ENCODE measurements at places on chromosomes 6 and 20.
A peak's percentile ranks its signal among the peaks of the same experiment; 100 is the strongest.

DNA sequence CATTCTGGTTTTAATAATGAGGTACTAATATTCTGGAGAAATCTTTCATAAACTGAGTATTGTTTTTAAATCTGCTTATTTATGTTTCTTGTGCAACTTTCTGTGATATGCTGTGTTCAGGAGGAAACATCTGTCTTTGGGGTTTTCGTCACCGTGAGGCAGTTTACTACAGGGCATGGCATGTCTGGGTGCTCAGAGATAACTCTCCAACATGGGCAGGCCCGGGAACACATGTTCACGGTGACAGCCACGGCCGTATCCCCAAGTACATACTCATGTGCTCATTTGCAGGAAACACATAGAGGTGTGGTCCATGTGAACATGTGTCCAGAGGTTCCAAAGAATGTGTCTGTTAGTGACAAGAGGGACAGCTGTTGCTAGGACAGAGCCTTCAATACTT lies 62.1 kb upstream of the CNKSR3 start:
- DNase-seq = no peak

DNA sequence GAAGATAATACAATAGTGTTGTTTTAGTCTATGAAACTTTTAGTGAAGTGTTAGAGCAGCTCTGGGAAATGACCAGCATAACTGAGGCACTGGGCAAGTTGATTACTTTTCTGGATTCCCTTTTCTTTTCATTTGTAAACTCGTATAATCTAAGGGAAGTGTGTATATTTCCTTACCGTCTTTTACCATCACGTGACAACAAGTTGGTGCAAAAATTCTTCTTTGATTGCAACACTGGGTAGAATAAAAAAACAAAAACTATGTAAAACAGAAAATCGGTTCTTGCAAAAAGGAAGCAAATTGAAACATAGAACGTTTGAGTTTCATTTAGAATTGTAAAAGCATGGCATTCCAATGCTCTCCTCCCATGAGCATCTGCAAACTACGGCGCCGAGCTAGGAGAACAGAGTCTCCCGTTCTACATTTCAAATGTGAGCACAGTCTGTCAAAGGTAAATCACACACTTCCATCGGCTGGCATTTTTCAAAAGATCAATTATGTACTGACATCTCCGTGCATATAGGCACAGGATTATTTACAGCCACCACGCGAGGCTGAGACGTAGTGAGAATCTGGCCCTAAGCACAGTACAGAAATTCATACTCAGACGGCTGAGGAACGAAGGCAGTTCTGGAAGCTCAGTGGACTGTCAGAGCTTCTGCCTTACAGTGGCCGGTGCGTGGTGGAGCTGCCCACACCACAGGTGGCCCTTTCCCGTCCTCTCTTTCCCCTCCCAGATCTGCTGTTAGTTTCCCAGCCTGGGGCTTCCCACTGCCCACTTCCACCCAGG lies 314.0 kb downstream of the BMP7 start:
- DNase-seq = no peak

GRCh38 chr6:157263881-157264397 lies 59.4 kb downstream of the TMEM242 start:
- no peak for DNase-seq

GRCh38 chr20:15927893-15928650 lies 645.2 kb downstream of the KIF16B start:
- DNase-seq = no peak

- DNase-seq = no peak
Observed at GRCh38 chr6:1604158-1605003, 5.3 kb upstream of the FOXC1 start.

DNA sequence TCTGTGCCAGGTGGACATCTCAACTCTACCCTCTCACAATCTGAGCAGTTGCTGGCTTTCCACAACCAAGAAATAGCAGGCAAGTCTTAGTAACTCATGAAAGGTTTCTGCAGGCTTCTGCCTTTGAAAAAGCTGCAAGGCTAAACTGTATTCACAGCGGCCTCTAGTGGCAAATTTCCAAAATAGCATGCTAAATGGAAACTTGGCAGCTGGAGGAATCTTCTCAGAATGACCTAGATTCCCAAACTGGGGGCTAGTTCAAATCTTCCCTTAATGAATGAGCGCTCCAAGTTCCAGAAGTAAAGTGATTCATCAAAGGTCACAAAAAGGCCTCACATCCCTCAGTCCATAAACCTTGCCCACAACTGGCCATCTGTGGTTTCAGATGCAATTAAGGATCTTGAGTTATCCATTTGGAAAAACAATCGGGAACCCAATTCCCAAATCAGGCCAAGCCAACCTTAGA lies 11.9 kb upstream of the CPNE5 start:
- peak; percentile 95 for DNase-seq

GRCh38 chr20:328975-329695 lies 3.8 kb downstream of the SOX12 start:
- no peak for DNase-seq

DNA sequence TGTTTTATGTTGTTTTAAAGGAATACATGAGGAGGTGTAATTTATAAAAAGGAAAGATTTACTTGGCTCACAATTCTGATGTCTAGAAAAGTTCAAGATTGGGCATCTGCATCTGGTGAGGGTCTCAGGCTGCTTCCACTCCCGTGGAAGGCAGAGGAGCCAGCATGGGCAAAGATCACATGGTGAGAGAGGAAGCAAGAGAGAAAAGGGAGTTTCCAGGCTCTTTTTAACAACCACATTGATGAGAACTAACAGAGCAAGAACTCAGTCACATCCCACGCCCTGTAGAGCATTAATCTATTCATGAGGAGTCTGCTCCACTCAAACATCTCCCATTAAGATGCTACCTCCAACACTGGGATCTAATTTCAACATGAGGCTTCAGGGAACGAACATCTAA lies 1666.3 kb downstream of the HACE1 start:
- DNase-seq = no peak

DNA sequence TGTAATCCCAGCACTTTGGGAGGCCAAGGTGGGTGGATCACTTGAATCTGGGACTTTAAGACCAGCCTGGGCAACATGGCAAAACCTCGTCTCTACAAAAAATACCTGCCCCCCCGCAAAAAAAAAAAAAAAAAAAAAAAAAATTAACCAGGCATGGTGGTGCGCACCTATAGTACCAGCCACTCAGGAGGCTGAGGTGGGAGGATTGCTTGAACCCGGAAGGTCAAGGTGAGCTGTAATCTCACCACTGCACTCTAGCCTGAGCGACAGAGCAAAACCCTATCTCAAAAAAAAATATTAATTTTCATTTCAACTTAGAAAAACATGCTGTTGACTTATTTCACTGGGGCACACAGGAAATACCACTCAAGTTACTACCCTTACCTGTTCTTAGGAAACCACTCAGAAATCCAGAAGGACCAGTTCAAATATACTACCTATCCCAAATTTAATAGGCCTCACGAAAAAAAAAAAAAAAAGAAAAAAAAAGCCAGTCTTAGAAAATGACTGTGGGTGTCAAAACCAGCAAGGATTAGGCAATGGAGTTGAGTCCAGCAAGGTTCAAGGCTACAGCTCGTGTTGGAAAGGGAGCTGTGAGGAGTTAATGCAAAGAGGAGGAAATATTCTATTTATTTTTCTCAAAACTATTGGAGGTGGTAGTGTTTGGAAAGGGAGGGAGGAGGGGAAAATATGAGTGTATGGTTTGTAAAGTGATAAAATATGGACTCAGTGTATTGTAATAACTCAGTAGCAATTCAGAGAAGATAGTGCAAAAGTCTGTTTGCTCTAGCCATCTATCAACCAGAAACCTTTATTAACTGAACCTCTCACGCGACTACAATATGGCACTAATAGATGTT lies 33.9 kb upstream of the PIM1 start:
- peak; percentile 36 for DNase-seq

DNA sequence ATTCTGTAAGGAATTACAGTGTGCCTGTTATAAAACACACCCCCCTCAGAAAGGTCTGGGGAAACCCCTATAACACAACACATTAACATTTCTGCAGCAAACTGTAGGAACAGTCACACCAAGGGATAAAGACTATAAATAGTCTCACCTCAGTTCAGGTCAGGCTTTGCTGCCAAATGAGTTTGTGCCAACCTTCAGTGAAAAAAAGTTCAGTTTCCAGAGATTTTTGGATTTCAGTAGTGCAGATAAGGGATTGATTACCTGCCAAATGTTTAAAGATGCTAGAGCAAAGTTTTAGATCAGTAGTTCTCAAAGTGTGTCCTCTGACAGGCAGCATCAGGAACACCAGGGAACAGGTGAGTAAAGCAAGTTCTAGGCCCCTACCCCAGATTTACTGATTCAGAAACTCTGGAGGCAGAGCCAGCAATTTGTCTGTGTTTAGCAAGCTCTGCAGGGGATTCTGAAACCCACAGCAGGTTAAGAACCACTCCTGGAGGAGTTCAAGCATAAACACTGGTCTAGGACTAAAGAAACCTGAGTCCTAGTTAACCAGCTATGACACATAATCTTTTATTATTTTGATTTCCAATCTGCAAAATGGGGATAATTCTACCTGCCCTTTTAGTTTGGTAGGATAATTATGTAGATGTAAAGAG lies 111.0 kb downstream of the RCAN2 start:
- no peak for DNase-seq

DNA sequence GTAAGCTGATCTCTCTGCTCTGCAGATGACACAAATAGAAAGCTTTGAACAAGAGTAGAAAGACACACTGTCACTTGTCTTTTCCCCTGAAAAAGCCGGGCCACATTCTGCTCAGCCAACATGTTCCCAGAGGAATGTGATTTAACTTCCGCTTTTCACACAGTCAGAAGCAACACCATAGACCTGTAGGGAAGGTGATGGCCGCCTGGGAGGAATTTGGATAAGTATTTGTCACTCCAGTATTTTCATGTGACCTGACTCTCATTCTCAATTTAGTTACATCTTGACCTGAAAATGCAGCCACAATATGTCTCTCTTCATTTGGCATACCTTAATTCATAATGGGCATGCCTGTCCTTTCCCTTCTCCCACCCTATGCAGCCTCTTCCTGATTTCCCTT lies 2.0 kb upstream of the GRM1 start:
- no peak for DNase-seq

DNA sequence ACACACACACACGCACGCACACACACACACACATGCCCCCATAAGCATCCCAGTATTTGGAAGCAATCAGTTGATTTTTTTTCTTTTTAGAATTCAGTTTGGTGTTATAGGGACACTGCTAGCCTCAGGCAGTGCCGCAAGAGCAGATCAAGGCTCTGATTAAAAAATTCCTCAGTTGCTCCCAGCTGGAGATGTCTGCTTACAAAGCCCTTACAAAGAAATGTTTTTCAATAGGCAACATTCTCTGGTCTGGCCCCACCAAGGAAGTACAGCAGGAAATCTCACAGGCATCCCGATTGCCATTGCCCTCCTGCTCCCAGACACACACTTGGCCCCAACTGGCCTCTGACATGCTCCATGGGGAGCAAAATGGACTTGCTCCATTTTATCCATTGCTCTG lies 22.9 kb upstream of the CD83 start:
- no peak for DNase-seq

- DNase-seq = no peak
Observed at GRCh38 chr6:109167562-109167961, 72.3 kb downstream of the CEP57L1 start.

DNA sequence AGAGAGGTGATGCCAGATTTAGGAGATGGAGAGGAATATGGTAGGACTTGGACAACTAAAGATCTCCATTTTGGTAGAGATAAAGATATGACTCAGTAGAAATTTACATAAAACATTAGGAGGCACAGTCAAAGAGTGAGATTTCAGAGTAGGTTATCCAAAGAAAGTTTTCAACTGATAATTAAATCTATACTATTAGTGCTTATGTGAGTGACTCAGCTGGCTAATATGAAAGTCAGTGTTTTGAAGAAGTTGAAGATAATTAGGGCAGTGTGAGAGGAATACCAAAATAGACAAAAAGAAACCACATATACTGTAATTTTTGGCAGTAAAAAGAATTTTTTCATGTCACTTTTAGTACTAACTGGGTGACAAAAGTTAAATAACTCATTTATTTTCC lies 712.8 kb upstream of the HS3ST5 start:
- no peak for DNase-seq

GRCh38 chr6:154617175-154617574 lies 106.7 kb upstream of the CNKSR3 start:
- no peak for DNase-seq

GRCh38 chr6:135176464-135176863 lies 4.6 kb upstream of the MYB start:
- DNase-seq = no peak

DNA sequence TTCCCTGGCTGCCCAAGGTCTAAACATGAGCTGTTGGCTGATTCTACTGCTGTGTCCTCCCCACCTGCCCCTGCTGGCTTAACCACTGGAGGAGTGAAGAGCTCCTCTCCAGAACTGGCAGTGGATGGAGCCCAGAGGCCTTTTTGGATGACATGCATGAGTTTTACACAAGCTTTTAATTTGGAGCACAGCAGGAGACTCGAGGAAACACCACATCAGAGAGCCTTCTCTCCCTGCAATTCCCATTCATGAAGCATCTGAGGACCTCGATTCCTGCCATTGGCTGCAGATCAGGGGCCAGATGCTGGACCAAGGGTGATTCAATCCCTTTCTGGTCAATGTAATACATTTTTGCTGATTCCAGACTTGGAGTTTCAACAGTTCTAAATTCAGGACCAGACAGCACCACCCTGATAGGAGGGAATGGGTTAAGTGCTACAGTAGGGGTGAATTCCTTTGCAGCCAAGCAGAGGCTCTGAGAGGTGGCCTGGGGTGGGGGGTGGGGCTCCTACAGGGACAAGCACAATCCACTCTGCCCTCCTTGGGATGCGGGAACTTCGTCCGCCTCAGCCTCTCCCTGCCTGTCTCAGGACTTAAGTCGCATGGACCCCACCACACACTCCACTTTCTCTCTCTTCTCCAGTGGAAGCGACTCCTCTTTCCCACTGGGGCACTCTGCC lies 599 bp upstream of the PSORS1C1 start:
- peak; percentile 83 for DNase-seq

DNA sequence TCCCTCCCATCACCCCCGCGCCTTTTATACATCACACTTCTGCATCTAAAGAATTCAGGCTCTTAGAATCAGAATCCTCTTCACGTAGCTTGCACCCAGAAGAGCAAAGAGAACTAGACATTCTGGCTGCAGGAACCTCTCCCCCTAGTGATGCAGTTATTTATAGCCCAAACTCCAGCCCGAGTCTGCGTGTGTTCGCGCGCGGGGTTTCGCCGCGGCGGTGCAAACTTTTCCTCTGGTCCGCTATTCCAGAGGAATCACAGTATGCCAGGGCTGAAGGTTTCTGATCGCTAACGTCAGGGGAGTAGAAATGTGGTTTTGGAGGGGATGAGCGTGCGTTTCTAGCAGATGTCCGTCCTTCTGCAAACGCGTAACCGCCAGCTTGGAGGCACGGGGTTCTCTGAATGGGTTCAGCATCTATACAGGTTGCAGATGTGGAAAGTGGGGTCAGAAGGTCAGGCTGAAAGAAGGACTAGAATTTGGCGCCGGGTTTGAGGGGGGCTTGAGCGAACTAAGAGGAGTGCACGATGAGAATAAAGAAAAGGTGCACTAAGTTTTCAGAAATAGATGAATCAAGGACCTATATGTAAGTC lies 1.8 kb downstream of the EPHA7 start:
- DNase-seq = no peak

- peak; percentile 87 for DNase-seq
Observed at GRCh38 chr20:1382670-1383069, 10.2 kb downstream of the FKBP1A start.

- no peak for DNase-seq
Observed at GRCh38 chr20:10798811-10799210, 125.0 kb upstream of the JAG1 start.

Data from fibroblast of mammary gland (primary cell).